ENCODE measurements at places on chromosomes 12 and 14.
A peak's percentile ranks its signal among the peaks of the same experiment; 100 is the strongest.

DNA sequence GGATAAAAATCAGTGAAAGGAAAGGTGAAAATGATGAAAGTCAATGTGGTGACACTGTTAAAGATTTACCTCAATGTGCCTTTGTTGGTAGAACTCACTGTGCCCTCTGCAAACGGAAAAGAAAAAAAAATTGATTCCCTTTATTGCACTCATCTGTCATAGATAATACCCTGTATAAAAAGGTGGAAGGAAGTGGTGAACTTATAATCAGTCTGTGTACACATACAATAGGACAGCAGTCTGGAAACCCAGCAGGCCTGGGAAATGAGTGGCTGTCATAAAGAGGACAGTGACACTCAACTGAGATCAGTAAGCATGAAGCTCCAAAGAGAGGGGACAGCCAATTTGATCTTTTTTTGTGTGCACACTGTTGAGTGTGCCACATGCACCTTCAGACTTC is 364.7 kb downstream of the NOVA1 start:
- DNase-seq = no peak

DNA sequence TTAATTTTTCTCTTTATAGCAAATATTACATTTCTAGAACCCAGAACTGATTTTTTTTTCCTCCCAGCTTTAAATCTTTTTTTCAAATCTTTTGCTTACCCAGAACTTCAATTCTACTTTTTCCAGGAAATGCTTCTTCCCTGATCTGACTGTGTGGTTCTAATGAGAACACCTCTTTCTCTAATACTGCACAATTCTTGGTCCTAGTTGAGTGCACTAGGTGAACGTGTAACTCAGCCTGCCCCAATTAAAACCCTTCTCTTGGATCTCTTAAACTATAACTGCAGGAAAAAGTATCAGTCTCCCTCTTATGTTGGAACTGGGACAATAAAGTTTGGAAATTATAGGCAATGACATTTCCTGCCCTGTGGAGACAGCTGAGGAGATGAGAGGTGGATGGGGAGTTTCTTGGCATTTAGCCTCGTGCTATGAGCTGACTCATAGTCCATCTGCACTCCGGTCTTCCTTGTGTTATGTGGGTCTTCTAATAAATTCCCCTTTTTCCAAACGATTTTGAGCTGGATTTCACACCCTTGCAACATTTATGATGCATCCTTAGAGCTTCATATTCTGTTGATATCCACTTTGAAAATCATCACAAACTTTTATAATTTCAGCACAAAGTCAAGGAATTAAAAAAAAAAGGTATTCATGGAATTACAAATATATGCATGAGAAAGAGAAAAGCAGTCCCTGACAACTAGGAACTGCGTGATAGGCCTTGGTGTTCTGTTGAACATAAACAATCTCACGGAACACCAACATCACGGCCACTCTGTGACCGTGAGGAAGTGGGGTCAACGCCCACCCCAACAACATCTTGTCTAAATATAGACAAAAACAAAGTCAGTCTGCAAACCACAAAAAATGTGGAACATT is 52.4 kb downstream of the BRMS1L start:
- no peak for DNase-seq

DNA sequence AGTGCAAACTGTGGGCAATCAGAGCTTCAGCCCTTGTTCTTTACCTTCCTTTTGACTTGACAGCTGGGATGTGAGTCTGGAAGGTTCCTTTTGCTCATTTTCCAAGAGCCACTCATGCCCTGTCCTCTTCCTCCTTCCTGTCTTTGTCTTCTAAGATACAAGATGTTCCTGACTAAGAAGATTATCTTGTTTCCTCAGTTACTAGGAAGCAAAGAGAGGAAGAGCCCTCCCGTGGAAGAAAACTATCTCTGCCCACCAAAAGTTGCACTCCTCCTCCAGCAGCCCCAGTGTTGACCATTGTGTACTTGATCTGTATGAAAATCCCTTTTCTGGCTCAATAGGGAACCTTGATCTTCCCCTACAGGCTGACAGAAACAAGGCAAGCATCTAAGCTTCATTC is 138.0 kb downstream of the C12orf75 start:
- no peak for DNase-seq

GRCh38 chr12:86286119-86286518 is 29.9 kb upstream of the MGAT4C start:
- no peak for DNase-seq

- no peak for DNase-seq
These were observed 107.3 kb downstream of the PIK3C2G start for GRCh38 chr12:18368594-18368993.

DNA sequence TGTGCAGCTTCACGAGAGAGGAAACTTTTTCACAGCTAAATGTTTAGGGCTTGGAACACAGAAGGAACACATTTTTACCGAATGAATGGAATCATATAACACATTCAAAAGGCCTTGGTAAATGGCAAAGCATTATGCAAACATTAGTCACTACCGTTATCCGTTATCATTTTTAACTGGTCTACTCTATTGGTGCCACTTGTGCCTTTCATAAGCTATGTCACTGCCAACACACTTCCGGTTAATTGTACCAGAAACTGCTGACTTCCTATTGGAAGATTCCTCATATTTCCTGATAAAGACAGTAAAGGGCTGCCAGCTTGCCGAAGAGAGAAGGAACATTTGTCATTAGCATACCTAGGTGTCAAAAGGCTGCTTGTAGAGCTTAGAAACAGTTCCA is 169.2 kb downstream of the APAF1 start:
- DNase-seq = no peak

- peak; percentile 45 for DNase-seq
These were observed 78.0 kb downstream of the NOC4L start for GRCh38 chr12:132222096-132222807.

DNA sequence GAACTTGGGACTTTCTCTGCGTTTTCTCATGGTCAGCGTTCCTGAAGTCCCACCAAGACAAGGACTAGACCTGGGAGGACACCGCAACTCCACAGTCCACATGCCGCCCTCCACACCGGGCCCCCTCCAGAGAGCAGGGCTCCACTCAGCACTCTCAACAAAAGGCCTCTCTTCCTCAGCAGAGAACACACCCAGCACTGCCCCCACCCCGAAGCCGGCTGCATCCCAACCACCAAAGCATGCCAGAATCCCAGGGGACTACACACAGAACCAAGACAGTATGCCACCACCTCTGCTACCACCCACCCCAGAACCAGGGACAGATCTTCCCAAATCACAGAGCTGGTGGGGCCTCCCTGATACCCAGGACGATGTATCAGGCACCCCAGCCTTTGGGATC is 88.3 kb downstream of the BCL11B start:
- DNase-seq = no peak

GRCh38 chr12:67426067-67426466 is 156.9 kb downstream of the CAND1 start:
- DNase-seq = no peak

- no peak for DNase-seq
These were observed 199.6 kb downstream of the CHST11 start for GRCh38 chr12:104656383-104656782.

GRCh38 chr14:21455912-21456667 is at the start of gene CHD8:
TSS of gene CHD8 (minus strand) at chr14:21456123. CDS start at chr14:21431643, 24,480 bp downstream.
- peak; percentile 100 for DNase-seq

DNA sequence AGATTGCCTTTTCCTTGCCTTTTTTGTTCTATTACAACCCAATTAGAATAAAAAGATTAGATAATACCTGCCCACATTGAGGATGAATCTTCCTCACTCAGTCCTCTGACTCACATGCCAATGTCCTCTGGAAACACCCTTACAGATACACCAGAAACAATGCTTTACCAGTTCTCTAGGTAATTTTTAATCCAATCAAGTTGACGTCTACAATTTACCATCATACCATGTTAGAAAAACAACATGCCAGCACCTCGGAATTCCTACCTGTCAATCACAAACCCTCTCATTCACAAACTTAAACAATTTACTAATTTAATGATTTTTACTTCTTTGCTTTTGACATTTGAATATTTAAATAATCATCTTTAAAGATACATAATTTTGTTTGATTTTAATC is 953.8 kb downstream of the TRHDE start:
- no peak for DNase-seq

DNA sequence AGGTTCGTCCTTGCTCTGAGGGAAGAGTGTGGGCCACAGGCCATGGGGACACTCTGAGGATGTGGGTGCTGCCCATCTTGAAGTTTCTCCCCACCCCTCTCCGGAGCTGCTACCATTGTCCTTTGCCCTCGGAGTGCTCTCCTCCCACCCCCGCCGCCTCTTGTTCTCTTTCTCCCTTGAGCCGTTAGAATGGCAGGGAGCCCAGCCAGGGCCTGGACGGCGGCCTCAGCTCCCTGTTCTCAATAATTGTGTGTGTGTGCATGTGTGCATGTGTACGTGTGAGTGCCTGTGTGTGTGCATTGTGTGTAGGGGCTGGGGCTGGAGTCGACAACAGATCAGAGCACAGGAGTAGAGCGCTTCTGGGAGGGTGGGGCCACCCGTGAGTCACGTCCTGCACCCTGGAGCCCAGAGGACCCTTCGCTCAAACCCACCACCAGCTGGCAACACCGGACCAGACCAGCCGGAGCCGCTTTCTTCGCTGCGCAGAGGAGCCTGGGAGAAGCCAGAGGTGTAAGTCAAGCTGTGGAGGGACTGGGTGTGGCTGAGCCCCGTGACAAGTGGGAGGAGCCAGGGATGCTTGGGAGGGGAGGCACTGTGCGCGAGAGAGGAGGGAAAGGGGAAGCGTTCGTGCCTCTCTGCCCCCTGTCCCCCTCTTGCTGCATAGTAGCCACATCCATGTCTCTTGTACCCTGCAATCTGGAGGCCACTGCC is 25.9 kb upstream of the KCNA5 start:
- DNase-seq = no peak

DNA sequence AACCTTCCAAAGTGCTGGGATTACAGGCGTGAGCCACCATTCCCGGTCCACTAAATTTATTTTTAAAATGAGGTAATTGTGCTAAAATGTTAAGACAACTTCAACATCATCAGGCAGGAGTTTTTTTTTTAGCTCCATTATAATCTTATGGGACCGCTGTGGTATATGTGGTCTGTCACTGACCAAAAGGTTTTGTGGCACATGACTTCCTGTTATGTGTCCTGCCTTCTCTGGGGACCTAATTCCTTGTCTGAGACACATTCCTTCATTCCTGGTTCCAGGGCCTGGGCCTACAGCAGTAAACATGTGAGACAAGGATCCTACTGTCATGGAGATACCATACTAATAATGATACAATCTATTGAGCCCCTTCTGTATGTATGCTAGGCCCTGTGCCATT is 4.9 kb downstream of the TEX52 start:
- no peak for DNase-seq

GRCh38 chr14:54866588-54866987 is 36.0 kb downstream of the GCH1 start:
- peak; percentile 22 for DNase-seq

- DNase-seq = no peak
These were observed 20.5 kb downstream of the DERA start for GRCh38 chr12:15931590-15932053.

DNA sequence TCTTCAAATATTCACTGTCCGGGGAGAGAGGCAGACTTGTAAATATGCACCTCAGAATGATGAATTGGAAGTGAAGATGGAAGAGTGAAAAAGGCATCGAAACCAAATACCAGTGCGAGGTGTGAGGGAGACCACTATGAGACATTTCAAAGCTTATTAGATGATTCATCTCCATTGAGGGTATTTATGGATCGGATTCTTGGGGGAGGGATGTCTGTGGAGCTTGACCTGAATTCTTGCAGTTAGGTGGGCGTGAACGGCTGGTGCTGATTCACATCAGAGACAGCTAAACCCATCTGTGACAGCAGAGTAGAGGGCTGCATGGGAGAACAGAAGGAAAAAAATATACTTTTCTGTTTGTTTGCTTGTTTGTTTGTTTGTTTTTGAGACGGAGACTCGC is 677.2 kb downstream of the AACS start:
- no peak for DNase-seq

- DNase-seq = no peak
These were observed 14.9 kb downstream of the RAB35 start for GRCh38 chr12:120101617-120102016.

DNA sequence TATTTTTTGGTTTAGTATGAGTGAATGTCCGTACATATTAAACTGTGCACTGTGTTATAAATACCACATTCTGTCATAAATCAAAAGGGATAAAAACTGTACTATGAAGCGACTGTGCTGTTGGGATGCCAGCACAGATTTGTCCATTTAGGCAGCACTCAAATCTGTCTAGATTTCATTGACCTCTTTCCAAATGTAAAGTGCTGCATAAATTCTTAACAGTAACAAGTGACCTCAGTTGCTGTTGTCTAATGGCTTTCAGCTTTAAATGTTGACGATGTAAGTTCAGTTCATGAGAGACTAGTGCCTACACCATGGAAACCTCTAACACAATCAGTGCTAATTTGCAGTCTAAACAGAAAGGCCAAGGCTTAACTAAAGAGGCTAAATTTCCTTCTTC is 531.4 kb upstream of the LMO3 start:
- no peak for DNase-seq

- DNase-seq = peak; percentile 37
These were observed 29.3 kb upstream of the ATF1 start for GRCh38 chr12:50734409-50735263.

DNA sequence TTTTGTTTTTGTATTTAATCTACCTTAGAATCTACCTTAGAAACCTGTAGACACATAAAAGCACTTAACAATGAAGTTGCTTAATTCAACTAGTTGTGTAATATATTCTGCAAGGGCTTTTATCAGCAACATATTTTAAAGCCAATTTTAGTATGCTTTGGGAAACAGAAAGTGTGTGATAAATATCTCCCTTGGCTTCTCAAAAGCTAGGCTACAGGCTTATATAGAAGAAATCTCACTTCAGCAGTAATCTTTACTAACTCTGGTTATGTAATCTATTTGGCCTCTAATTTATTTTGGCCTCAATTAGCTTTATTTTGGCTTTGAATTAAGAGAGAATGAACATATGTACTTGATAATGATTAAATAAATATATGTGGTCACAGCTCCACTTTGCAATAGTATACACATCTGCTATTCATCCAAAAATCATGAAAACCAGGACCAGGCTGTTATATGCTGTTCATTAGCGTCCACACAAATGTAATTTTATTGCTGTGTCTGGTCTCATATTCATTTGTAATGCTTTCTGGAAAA is 37.2 kb downstream of the LRP6 start:
- DNase-seq = no peak

Data from activated CD8-positive, alpha-beta T cell treated with anti-CD3 and anti-CD28 coated beads for 36 hours (primary cell).